ENCODE measurements at places on chromosomes 7 and 10. TPM values are rescaled to one million over a fixed set of nuclear protein-coding genes. Genes with fewer than 3 reads are reported as not detected.

Gene GLI3
- 2.2 TPM for total RNA-seq

Gene C10orf53
- not detected for total RNA-seq

Gene TEX36
- not detected for total RNA-seq

Gene KIF11
- total RNA-seq, result 6.5 TPM

Gene CALHM2
- total RNA-seq, result 27.1 TPM

Gene SRRM3
- total RNA-seq, result 0.53 TPM

Gene WNT2
- total RNA-seq, result 0.08 TPM

All from smooth muscle cell of the coronary artery (primary cell).